ENCODE measurements at places on chromosomes 2 and 18.

DNA sequence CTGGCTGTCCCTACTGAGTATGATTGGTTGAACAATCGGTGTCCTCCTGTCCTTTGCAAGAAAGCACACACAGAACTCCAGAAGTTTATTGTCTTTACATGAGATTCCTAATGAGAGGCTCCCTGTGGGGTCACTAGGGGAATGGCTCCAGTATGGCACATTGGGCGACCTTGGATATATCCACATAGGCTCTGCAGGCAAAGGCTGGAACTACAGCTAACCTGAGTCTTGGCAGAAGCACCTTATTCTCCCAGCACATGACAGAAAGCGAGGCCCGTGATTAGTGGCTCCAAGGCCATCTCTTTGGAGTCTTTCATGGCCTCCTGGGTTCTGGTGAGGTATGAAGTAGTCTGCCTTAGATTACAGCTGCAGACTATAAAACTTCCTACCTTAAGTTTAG, 49.0 kb downstream of the ZDBF2 start:
- no peak for DNase-seq

DNA sequence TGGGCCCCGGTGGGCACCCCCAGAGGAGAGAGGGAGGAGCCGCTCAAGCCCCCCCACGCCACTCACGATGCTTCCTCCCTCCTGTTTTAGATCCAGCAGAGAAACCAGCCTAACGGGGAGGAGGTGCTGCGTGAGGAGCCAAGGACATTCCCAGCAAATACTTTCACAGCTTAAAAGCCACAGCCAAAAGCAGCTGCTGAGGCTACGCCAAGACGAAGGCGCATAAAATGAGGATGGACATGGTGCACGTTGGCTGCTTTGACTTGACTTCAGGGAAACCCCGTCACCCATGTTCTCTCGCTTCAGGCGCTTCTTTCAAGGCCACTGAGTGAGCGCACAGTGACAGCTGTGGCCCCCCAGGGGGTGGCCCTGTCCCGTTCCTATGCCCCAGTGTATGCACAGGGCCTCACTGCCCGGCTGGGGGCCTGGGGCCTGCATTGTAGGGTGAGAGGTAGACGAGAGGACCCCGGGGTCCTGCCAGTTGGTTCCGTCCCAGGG, 72.1 kb upstream of the PXDN start:
- DNase-seq = no peak

GRCh38 chr2:97691166-97691565, 21.7 kb downstream of the C2orf92 start:
- no peak for DNase-seq

DNA sequence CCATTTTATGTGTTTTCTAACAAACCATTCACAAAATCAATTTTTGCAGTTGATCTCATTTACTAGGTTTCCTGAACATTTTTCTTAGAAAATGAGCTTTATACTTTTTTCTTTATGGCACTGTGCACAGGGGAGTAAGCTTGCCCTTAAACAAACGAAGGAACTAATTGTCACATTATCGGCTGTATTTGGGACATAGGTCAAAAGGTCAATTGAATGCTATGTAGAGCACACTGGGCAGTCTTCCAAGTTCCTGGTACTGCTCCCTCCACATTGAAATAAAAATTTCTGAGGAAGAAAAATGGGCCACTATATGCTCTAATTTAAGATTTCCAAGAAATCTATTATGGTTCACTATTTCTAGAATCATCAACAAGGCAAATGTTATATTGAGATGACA, 93.6 kb upstream of the TMEFF2 start:
- no peak for DNase-seq

GRCh38 chr18:12998332-12999060, 7.3 kb downstream of the CEP192 start:
- no peak for DNase-seq

GRCh38 chr18:50560681-50561629, 1.1 kb downstream of the MAPK4 start:
- no peak for DNase-seq

DNA sequence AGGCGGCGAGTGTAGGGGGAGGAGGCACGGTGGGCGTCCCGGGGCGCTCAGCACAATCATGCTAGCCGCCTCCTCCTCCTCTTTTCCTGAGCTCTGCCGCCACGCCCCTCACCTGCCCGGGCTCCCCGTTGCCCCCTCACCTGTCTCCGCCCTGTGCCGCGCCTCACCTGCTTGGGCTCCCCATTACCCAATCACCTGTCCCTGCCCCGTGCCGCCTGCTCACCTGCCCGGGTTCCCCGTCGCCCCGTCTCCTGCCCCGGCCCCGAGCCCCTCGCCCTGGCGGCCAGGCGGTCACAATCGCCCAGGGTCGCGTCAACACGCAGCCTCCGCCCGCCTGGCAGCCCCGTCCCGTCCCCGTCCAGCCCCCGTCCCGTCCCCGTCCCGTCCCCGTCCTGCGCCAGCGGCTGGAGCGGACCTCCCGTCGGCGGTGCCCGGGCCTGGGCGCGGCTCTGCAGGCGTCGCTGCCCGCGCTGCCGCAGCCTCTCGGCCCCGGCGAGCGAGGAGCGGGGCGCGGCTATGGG, at the start of gene DCDC2C:
Gene DCDC2C, plus strand, starts transcription at position 340 of the 521 bp plus-strand sequence. Its CDS starts 177 bp downstream, at position 517.
- DNase-seq = no peak

- no peak for DNase-seq
Measured at GRCh38 chr18:6876641-6877041, 147.1 kb downstream of the ARHGAP28 start.

GRCh38 chr2:123448801-123449200, 576.3 kb upstream of the CNTNAP5 start:
- no peak for DNase-seq

DNA sequence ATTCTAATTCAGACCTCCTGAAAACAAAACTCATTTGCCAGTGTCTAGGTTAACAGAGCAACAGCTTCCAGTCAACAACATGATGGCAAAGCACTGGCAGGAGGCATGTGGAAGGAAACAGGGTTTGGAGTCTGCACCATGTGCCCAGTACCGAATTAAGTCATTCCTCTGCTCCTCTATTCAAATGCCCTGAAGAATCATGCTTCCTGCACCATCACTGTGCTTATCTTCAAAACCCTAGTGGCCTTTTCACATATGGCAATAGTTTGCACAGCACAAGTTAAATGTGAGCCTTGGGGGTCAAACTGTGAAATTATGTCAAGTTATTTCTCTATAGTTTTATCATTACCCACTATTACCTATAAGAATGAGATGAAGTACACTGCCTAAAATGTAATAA, 75.4 kb upstream of the GRB14 start:
- DNase-seq = no peak

GRCh38 chr2:239595726-239596125, 194.9 kb upstream of the HDAC4 start:
- DNase-seq = no peak

All from AG09319 (cell line).